Astrocyte of the cerebellum (primary cell): ENCODE measurements at places on chromosomes 7 and 10.

DNA sequence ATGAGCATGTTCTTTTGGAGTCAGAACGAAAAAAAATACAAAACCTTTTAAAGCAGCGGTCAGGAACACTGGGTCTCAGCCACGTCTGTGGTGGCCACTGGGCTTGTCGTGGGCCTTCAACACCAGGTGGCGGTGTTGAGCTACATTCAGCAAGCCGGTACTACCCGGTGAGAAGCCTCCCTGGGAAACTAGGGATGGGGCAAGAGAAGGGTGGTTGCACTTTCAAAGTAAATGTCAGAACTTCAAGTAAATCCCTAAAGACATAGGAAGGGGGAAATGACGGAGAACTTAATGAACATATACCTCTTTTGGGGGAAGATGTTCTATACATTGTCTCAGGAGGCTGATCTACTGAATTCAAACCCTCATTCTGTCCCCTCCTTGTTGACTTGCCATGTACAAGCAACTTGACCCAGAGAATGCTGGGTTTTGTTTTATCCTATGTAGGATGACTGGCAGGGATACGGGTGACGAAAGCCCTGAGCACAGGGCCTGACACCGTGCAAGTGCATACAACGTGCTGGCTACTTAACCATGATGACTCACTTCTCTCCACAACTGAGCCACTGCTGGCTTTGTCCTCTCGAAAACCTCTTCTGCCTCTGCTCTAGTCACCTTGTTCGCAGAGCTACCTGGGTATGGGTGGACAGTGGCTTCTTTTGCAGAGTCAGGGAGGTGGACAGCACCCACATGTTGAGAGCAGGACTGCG lies 49.0 kb upstream of the BAMBI start:
- peak; percentile 74 for DNase-seq

DNA sequence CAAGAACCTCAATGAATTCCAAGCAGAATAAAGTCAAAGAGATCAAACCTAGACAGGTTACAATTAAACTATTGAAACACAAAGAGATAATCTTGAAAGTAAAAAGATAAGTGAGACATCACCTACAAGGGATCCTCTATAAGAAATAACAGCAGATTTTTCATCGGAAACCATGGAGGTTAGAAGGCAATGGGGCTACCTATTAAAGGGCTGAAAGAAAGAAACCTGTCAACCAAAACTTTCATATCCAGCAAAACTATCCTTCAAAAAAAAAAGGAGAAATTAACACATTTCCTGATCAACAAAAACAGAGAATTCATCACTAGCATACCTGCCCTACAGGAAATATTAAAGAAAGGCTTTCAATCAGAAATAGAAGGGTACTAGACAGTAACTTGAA lies 244.9 kb downstream of the ARHGAP12 start:
- DNase-seq, result no peak

DNA sequence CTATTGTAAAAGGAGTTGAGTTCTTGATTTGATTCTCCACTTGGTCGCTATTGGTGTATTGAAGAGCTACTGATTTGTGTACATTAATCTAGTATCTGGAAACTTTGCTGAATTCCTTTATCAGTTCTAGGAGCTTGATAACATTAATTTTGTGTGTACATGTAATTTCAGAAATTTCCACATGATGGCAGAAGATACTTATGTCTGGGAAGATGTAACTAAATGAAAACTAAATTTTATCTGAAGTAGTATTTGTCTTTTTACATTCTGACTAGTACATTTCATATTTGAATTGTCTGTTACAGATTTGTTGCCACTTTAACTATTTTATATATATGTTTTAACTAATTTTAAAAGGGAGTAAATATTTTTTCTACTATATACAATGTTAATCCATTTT lies 27.6 kb downstream of the SDHAF3 start:
- DNase-seq, result peak; percentile 35

DNA sequence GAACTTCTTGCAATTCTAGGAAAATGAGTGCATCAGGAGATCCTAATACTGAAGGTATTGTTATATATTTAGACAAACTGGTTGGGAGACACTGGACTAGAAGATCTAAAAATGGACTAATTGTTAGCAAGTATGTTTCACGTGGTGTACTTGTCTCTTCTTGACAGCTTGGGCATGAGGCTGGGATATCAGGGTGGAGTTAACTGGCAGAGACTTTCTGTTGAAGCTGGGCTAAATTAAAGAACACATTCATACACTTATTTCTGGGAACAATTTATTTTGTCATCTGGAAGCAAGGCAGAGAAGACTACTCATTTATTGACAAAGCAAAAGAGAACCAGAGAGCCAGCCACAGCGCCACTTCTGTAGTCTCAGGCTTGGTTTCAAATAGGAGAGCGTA lies 25.9 kb downstream of the TYW1 start:
- no peak for DNase-seq

- no peak for DNase-seq
These were observed 11.2 kb upstream of the WIPF3 start for GRCh38 chr7:29794959-29795629.

GRCh38 chr10:126838316-126838715 lies 66.9 kb upstream of the DOCK1 start:
- no peak for DNase-seq

GRCh38 chr10:117165538-117166417 lies 27.7 kb upstream of the VAX1 start:
- no peak for DNase-seq

GRCh38 chr10:112616647-112617046 lies 169.6 kb downstream of the VTI1A start:
- no peak for DNase-seq
